RCC 7860 (cell line): ENCODE measurements at places on chromosomes 4 and X.
A peak's percentile ranks its signal among the peaks of the same experiment; 100 is the strongest.

- no peak for DNase-seq
Measured at GRCh38 chr4:1463088-1463926, 57.1 kb upstream of the NKX1-1 start.

- peak; percentile 32 for DNase-seq
Measured at GRCh38 chr4:36351082-36351666, 69.8 kb downstream of the DTHD1 start.

GRCh38 chrX:129043138-129043537, 480.2 kb downstream of the SMARCA1 start:
- no peak for DNase-seq

GRCh38 chrX:39869846-39870601, 227.7 kb downstream of the BCOR start:
- peak; percentile 81 for DNase-seq

DNA sequence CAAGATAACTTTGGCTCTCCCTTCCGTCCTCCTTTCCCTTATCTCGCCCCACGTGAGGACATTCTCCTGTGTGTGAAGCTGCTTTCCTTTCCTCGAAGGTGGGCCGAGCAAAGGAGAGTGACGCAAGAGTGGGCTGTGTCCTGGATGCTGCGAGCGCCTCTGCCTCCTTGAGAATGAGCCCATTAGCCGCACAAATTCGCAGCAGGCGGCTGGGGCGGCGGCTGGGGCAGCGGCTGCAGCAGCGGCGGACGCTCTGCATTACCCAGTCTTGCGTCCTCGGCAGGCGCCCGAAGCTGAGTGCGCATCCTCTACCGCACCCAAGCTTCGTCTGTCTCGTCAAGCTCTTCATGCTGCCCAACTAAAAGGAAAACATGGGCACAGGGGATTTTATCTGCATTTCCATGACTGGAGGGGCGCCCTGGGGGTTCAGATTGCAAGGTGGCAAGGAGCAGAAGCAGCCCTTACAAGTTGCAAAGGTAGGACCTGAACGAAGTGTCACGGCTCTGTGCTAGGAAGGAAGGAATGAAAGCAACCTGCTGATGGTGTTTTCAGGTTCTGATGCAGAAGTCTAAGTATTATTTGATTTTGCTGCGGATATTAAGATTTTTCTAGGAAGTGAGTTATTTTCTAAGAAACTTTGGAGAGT, at the start of gene SYNPO2:
SYNPO2 (plus strand) TSS at position 189 of the 646 bp plus-strand sequence; CDS start at position 372, 183 bp downstream.
- DNase-seq: peak; percentile 40

DNA sequence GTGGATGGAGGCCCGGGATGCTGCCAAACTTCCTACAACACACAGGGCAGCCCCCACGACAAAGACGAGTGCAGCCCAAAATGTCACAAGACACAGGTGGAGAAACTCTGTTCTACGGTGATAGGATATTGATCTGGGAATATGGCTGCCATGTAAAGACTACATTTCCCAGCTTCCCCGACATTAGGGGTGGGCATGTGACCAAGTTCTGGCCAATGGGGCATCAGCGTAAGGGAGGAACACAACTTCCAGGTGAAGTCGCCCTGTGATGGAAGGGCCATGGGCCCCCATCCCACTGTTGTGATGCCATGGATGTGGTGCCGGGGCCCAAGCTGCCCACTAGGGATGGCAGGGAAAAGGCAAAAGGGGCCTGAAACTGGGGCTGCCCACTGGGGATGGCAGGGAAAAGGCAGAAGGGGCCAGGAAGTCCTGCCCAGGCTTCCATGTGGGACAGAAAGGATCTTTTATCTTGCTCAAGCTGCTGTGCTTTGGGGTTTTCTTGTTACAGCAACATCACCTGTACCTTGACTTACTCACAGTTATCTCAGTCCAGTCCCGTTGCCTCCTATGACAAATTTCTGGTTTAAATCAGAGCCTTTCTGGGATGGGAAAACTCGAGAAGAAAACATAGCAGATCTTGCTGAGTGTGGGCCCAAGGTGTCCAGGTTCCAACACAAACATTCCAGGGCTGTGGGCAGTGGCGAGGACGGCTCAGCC, 9.7 kb upstream of the ADRA2C start:
- no peak for DNase-seq

DNA sequence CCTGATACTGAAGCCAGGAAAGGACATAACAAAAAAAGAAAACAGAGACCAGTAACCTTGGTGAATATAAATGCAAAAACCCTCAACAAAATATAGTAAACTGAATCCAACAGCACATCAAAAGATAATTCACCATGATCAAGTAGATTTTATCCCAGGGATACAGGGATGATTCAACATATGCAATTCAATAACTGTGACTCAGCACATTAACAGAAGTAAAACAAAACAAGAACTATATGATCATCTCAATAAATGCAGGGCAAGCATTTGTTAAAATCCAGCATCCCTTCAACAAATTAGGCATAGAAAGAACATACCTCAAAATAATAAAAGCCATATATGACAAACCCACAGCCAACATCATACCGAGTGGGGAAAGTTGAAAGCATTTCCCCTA, 112.0 kb downstream of the HHIP start:
- DNase-seq: no peak

DNA sequence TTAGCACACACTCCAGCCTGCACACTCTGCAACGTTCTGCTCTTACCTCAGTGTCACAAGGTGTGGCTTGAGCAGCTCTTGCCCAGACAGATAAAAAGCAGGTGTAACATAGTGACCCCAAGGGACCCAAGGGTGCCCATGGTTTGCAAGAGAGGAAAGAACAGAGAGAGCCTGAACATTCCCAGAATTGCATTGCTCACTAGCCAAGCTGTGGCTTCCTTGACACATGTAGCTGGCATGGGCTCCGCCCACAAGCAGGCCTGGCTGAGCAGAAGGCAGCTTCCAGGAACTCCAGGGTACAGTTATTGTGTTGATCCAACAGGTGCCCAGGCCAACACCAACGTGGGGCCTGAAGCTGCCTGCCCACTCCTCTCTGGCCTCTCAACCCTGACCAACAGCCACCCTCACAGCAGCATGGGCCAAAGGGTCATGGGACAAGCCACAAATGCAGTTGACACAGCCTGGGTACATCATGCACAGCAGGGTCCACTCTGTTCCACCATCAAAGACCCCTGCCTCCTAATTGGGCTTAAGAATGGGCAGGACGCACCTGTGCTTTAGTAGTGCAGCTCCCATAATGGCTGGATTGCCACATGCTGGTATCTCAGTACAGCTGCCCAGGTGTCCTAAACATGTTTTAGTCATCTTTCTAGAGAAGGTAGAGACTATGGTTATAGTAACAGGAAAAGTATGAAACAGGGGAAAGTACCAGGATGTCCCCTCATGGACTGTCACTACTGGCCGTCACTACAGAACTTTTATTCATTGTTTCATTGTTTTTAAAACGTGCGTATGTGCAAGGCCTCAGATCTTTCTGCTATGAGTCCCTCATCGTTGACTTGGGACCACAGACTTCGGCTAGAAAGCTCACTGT, 73.7 kb upstream of the ACSL1 start:
- DNase-seq: peak; percentile 7

- DNase-seq: no peak
Measured at GRCh38 chr4:38858097-38858420, 1.4 kb upstream of the TLR6 start.

DNA sequence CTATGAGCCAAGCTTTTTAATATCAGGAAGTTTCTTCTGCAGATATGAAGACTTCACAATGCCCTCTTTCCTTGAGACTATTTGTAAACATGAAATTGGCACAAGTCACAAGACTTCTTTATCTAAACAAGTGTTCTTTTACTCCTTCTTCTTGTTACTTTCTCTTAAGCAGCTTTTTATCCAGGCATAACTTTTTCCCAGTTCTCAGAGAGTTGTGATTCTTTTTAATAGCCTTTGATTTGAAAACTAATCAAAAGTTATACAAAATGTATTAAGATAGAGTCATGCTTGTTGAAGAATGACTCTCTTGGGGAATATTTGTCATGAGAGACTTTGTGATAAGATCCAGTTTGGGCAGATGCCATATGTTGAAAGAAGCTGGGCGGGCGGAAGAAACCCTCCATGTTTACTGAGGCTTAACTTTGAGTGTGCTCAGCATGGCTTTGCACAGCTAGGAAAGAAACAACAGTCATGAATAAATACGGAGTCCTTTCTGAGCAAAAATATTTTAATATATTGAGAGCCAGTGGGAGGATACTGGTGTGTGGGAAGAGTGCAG, 39.3 kb downstream of the SYTL5 start:
- no peak for DNase-seq

- DNase-seq: no peak
Measured at GRCh38 chr4:136055360-136055759, 1476.9 kb downstream of the PCDH18 start.

- no peak for DNase-seq
Measured at GRCh38 chrX:84047339-84047738, 140.7 kb downstream of the RPS6KA6 start.

DNA sequence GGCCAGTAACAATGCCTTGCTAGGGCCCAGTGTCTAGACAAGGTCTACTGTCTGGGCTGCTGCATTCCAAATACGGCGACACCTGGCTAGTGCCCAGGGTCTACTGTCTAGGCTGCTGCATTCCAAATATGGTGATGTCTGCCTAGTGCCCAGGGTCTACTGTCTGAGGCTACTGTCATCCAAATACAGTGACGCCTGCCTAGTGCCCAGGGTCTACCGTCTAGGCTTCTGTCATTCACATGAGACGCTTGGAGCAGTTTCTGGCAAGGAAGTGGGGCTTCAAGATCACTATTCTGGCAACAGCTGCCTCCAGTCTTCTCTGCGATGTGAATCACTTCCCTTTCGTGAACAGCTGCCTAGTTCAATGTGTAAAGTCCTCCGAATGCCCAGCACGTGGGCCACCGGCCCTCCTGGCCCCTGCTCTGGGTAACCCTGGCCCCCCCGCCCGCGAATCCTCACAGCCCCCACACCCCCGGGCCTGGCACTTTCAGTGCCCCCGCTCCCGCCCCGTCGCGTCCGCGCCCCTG, 12.7 kb downstream of the ACOX3 start:
- peak; percentile 26 for DNase-seq

GRCh38 chr4:159148441-159148840, 45.6 kb downstream of the RAPGEF2 start:
- no peak for DNase-seq

- DNase-seq: no peak
Measured at GRCh38 chr4:71186257-71186565, 152.6 kb upstream of the SLC4A4 start.

DNA sequence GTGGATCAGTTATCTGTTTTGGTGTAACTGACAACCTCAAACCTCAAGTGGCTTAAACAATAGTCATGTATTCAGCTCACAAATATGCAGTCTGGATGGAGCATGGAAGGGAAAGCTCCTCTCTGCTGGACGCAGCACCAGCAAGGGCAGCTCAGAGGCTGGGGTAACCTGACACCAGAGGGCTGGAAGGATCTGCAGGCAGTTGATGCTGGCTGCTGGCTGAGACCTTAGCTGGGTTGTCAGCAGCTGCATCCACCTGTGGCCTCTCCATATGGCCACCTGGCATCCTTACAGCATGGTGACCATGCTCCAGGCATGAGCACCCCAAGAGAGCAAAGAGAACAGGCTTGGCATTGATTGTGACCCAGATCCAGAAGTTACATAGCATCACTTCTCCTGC, 46.7 kb downstream of the ENPP6 start:
- DNase-seq: no peak

DNA sequence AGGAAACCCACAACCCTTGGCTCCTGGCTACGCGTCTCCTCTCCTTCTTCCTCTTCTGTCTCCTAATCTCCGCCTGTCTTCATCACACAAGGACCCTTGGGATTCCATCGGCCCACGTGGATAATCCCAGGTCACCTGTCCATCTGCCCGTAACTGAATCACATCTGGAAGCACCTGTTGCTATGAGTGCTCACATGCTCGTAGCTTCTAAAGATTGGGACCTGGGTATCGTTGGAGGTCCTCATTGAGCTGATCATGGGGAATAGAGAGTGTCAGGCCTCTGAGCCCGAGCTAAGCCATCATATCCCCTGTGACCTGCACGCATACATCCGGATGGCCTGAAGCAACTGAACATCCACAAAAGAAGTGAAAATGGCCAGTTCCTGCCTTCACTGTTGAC, 175.4 kb downstream of the SHOX start:
- no peak for DNase-seq

GRCh38 chr4:56871371-56871866, 36.3 kb upstream of the REST start:
- no peak for DNase-seq

GRCh38 chr4:170391066-170391740, 301.4 kb upstream of the AADAT start:
- DNase-seq: peak; percentile 98

DNA sequence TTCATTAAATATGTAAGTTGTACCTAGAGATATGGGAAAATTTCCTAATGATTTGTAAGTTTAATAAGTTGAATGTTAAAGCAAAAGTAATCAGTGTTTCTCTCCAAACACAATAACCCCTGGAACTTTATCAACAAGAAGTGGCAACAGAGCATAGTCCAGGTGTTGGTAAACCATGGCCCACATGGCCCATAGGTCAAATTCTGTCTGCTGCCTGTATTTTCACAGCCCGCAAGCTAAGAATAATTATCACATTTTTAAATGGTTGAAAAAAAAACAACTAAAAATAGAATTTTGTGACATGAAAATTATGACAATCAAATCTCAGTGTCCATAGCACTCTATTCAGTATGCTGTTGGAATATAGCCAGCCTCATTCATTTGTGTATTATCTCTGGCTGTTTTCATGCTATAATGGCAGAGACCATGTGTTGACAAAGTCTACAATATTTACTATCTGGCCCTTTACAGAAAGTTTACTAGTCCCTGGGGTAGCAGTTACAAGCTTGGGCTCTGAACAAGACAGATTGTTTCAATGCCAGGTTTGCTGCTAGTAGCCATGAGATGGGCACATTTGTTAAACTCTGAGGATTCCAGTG, 395.8 kb downstream of the GASK1B start:
- DNase-seq: no peak

DNA sequence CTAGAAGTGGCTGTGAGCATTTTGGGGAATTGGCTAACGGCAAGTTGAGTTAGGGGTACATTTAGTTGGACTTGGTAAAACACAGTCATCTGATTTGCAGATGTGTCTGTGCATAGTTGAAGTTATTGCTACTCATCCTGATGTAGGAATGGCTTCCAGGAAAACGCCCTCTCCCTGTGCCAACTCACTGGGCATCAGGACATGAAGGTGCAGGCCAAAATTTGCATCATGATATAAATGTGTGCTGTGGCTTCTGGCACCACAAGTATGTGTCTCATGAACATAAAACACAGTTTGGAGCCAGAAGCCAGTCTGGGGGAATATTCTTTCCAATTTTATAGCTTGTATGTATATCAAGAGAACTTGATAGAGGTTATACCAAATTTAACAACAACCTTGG, 54.2 kb upstream of the CBR4 start:
- no peak for DNase-seq

DNA sequence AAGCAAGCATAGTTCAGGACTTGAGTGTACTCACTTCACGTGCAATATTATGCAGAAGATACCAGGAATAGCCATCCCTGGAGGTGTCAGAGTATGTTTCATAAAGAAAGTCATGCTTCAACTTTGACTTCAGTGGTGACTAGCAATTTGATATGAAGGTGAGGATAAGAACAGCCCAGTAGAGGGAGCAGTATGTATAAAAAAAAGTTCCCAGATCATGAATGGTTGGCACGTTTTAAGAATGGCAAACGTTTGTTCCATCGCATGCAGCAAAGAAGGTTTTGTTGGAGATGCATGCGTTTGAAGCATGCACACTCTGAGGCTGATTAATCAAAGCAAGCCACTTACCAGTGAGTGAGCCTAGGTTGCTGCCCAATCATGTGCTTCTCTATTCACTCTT, 33.5 kb upstream of the SLITRK4 start:
- DNase-seq: peak; percentile 20

- no peak for DNase-seq
Measured at GRCh38 chr4:2933566-2934076, 29.6 kb downstream of the NOP14 start.
